ENCODE measurements at places on chromosomes 2 and 18. TPM values are rescaled to one million over a fixed set of nuclear protein-coding genes. Genes with fewer than 3 reads are reported as not detected.
A peak's percentile ranks its signal among the peaks of the same experiment; 100 is the strongest.

GRCh38 chr2:64214281-64215115 is 70.3 kb upstream of the PELI1 start:
- DNase-seq, result peak; percentile 64

GRCh38 chr2:29224693-29225551 is 109.7 kb downstream of the CLIP4 start:
- DNase-seq, result no peak

- DNase-seq, result no peak
These were observed 10.6 kb upstream of the HNRNPLL start for GRCh38 chr2:38613126-38613848.

DNA sequence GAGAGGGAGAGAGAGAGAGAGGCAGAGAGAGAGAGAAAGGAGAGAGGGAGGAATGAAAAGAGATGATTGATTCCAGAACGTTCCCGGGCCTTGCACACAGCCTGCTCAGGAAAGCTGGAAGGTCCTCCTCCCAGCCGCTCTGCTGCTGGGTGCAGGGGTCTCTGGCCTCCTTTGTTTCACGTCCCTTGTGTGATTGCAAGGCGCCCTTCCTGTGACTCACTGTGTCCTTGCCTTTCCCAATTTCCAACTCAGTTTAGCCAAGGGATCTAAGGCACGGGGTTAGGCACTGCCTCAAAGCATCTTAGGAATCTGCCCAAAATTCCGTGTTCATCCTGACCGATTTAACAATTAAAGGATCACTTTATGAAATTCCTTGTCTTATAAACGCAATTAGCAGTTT is 221.2 kb downstream of the KLHL29 start:
- no peak for DNase-seq

DNA sequence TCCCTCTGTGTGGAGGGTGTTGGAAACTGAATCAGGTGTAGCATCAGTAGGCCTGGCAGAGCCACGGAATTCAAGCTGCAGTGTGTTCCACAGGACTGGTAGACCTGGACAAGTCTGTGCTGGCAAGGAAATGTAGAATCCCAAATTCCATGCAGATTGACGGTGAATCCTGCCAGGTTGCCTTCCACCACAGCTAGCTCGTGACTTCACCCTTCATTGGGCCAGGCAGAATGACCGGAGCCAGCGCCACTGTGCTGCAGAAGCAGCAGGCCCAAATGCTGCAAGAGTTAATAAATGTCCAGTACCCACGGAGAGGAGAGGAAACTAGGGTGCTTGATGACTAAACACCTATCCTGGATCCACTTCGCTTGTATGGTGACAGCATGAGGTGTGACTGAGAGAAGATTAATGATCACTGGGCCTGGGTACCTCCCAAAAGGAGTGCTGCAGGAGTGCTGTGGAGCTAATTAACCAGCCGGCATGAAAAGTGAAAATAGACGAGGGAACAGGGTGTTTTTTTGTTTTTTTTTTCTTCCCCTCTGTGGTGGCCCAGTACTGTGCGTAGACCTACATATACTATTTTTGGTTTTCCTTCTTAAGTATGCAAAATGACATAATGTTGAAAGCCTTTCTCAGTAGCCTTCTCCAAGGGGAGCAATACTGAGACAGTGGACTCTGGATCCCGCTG is 122.2 kb downstream of the TANC1 start:
- DNase-seq, result peak; percentile 74

DNA sequence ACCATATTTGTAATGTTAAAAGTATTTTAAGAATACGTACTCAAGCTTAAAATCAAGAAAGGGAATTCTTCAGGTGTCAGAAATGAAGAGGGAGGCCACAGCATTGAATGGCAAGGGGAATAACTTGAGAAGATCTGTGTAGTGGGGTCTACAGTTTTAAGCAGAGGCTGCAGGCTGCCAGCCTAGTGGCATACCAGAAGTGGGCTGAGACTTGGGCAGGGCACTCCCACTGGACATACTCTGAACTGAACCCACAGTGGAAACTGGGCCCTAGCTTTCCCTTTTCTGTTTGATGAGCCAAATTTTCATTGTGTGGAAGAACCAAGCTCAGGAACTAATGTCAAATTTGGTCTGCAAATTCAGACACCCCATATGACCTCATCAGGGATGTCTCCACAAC is 238.8 kb downstream of the PTPRM start:
- no peak for DNase-seq

- no peak for DNase-seq
These were observed 331.1 kb downstream of the RND3 start for GRCh38 chr2:150156415-150156814.

DNA sequence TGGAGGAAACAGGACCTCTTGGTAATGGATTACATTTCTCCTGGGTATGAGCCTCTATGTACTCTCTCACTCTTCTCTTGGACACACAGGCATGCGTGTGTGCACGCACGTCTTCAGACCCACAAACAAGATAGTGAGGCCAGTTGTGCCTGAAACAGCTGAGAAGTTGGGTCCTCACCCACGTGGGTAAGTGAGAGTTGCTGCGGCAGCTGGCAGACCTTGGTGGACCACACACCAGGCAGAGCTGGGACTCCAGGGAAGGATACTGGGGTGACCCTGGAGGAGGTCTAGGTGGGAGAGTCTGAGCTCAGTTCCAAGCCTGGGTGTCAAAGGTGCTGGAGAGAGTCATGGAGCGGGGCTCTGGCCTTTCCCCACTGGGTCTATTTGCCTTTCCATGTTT is 194.3 kb downstream of the HAUS1 start:
- DNase-seq, result no peak

DNA sequence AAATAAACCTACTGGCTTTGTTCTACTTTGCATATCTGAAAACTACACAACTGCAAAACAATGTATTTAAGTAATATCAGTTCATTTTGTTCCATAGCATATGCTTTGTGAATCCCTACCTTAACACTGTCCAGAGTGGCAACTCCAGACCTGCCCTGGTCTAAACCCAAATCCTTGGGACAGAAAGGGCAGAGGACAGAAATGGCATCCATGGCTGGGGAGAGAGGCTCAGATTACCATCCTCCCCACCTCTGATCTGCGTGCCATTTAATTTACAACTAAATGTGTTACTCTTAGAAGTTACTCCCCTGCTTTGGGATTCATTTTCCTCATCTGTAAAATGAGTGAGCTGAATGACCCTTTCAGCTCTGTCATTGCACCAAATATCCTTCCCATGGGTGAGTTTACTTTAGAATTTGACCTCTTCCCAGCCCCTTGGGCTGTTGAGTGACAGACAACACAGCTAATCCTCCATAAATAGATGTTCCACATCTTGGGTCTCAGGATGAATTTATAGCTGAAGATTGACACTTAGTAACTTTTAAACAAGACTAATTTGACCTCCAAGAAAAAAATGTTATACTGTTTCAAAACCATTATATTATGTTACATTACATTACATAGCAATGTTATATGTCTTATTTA is 20.1 kb upstream of the NEB start:
- DNase-seq, result no peak

GRCh38 chr2:74584088-74584645 is 29.6 kb downstream of the DOK1 start:
- peak; percentile 47 for DNase-seq

- DNase-seq, result no peak
These were observed 208.1 kb upstream of the RASGRP3 start for GRCh38 chr2:33268246-33268831.

- no peak for DNase-seq
These were observed 13.4 kb upstream of the KCNG2 start for GRCh38 chr18:79784071-79784913.

- DNase-seq, result peak; percentile 14
These were observed 945.0 kb upstream of the CRIM1 start for GRCh38 chr2:35410431-35411061.

DNA sequence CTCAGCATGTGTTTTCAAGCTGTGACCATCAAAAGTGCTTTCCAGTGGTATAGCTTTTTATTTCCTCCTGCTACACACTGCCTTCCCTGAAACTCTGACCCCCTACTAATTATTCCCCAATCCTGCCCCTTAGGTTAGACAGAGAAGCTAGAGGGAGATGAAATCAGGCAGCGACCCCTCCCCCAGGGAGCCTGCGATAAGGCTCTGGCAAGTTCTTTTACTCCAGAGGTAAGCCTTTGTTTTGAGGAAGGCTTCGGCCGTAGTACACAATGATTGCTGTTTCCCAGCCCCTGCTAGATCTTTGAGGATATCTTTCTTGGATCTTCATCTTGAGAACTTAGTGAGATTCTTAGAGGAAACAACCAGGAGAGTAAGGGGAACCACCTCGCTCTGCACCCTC is 33.5 kb upstream of the NOL4 start:
- no peak for DNase-seq

The RIT2 gene
- not detected for total RNA-seq

The ACMSD gene
- not detected for total RNA-seq

The FSHR gene
- total RNA-seq, result 0.38 TPM

The NOSTRIN gene
- not detected for total RNA-seq

The VSNL1 gene
- 0.61 TPM for total RNA-seq

Data from astrocyte (in vitro differentiated cells and primary cell).